NCI-H2171 (cell line): ENCODE measurements at places on chromosomes 3 and 15.

- no peak for DNase-seq
Measured at GRCh38 chr3:109125902-109126301, 8.0 kb upstream of the MORC1 start.

DNA sequence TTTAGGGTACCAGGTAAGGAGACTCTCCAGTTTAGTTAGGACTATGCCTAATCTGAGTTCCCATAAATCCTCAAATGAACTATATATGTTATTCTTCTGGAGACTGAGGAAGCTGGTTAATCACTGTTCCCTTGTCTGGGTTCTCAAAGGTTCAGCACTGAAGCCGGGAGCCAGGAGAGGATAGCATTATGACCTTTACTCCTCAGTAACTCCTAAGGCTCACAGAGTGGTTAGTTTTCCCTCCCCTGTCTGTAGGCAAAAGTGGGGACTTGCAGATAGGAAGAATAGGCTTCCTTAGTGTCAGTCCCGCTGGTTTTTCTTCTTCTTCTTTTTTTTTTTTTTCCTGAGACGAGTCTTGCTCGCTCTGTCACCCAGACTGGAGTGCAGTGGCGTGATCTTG lies 50.4 kb downstream of the CRTC3 start:
- DNase-seq: no peak

- no peak for DNase-seq
Measured at GRCh38 chr3:30521156-30521715, 85.2 kb upstream of the TGFBR2 start.

DNA sequence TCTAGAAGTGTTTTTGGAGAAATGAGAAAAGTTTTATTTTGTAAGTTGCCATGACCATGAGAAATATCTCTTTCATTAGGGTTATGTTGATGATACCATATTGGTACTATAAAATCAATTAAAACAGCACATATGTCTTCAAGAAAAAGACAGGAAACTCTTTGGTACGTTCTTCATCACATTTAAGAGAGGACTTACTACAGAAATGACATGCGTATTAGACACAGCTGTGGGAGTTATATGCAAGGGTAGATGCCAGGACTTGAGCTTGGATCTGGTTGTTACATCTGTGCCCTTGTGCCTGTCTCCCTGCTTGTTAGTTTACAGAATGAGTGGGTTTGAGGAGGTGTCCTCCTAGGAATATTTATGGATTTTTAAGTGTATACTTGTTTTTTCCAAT lies 103.4 kb upstream of the P2RY1 start:
- no peak for DNase-seq

DNA sequence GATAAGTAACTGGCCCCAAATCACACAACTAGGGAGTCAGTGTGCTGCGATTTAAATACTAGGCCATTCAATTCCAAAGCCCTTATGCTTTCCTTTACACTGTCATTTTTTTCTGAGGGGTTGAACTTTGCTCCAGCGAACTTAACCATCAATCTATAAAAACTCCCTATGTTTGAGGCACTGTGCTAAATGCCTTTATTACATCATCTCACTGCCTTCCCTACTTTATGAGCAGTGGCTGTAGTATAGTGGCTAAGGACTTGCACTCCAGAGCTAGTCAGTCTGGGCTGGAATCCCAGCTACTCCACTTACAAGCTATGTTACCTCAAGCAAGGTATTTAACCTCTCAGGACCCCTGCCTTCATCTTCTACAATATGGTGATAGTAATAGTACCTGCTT lies 26.9 kb upstream of the WDR72 start:
- DNase-seq: no peak

GRCh38 chr3:177306252-177306651 lies 109.0 kb upstream of the TBL1XR1 start:
- no peak for DNase-seq

DNA sequence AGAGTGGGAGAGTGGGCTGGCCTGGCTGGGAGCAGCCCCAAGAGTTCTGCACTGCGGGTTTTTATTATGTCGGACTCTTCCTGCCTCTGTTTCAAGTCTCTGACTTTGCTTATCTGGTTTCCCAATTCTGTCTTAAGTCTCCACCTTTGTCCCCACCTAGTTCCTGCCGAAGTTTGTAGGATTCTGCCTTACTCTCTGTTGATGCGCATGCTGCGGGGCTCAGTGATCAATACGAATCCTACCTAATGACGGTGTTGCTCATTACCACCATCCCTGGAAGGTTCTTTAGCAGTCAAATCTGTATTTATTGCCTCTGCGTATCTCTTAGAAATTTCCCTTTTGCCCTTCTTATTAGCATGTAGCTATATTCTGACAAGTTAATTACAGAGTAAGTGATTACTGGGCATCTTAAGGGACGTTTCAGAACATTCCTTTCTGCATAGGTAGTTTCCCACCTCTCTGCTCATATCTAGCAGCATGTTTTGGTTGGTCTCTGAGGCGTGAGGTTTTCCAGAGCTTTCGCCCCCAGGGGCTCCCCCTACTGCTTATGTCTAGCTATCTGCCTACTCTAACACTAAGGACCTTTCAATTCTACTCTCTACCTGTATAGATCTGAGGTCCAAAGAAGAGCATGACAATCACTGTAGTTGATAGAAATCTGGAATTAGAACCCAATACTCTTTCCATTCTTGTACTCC lies 236.0 kb upstream of the EIF1B start:
- no peak for DNase-seq

GRCh38 chr3:186098740-186099139 lies 10.1 kb downstream of the ETV5 start:
- no peak for DNase-seq

DNA sequence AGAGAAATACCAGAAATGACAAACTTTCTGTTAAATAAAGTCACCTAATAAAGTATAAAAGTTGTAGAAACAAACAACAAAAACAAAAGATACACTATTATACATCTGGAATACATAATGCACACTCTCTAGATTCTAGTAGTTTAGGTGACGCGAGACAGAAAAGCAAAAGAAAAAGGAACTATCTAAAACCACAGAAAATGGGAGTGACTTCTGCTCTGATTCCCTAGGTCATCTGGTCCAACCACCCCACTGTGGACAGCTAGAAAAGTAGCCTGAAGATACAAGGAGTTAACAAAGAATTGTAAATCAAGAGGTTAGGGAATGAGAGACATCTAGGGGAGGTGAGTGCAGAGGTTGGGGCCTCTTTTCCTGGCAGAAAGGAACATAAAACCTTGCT lies 39.1 kb downstream of the DHX36 start:
- DNase-seq: no peak

DNA sequence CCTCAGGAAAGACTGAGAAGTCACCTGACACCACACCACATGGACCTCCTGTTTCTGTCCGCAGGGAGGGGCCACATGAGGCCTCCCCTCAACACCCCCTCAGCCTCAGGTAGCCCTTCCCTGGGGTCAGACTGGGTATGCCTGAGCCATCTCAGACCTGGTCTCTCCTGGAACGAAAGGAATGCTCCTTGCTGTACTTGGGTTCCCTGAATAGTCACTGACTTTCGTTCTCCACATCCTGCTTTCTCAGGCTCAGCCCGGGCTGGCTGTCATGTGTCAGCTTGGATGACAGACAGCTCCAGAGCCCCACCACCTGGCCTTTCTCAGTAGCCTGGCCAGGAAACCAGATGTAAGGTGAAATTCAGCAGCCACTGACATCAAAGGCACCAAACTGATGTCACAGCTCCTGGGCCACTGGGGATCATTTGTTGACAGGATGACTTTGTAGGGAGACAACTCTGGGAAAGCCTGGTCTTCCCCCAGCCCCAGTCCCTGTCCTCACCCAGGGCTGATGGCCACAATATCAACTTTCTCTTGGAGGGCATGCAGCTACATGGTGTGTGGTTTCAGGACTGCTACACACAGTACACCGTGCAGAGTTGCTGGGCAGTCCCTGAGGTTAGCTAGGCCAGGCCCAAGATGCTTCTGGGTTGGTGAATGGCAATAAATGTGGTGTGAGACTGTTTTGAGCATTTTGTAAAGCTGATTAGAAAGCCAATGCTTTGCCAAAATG lies 141.4 kb upstream of the MRPS22 start:
- DNase-seq: peak; percentile 8

DNA sequence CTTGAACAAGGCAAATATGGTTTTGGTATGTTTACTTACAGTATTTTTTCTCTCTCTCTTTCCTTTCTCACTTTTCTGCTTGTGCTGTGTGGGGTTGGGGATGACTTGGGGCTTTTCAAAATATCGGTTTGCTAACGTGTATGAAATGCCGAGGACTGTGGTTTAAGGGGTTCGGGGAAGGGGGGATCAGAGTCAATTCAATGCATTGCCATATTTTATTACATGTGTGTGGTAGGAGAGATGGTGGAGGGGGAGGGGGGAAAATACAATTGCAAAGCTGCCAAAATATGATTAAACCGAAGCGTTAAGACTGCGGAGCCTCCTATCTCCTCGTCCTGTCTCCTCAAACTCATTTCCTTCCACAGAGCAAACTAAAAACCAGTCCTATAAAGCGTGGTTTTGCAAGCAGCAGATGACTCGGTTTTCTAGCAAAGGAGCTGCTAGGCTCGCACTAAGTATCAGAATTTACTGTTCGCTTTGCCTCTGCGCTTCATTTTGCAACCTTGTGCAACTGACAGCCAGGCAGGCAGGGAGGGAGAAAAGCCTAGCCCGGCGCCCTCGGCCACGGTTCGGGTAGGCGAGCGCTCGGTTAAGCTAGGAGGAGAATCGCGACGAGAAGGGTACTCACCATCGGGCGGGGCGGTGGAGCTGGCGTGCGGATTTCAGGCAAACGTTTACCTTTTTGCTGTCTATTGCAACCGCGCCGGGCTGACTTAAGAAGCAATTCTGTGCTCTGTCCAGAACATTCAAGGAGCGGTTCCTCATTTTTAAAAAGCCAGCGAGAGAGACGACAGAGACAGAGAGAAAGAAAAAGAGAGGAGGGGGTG lies 4.0 kb upstream of the NR2F2 start:
- no peak for DNase-seq

DNA sequence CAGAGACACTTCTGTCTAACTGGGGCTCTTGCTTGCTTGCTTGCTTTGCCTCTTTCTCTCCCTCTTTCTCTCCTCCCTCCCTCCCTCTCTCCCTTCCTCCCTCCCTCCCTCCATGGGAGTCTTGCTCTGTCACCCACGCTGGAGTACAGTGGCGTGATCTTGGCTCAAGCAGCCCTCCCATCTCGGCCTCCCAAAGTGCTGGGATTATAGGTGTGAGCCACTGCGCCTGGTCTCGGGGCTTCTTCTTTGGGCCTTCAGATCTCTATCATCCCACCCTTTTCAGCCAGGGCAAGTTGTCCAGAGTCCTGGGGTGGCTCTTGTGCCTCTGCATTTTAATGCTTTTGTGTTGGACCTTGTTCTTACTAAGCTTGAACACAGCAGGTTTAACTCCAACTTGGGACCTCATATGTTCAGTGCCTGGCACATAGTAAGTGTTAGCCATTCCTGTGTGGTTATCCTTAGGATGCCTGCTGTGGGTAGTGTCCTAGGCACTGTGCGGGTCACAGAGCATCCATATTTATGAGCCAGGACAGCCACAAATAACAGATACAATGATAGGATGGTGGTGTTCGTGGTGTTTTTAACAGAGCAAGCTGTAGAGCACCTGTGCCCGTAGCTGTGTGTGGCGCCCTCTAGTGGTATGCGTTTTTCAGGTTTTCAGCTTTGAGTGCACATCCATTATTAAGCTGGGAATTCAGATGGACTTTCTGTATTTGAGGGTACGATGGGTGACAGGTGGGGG lies 75.1 kb downstream of the CCK start:
- DNase-seq: no peak

- DNase-seq: no peak
Measured at GRCh38 chr3:36941658-36942057, 3.2 kb downstream of the TRANK1 start.

GRCh38 chr3:78621061-78621716 lies 1146.6 kb downstream of the ROBO1 start:
- no peak for DNase-seq

DNA sequence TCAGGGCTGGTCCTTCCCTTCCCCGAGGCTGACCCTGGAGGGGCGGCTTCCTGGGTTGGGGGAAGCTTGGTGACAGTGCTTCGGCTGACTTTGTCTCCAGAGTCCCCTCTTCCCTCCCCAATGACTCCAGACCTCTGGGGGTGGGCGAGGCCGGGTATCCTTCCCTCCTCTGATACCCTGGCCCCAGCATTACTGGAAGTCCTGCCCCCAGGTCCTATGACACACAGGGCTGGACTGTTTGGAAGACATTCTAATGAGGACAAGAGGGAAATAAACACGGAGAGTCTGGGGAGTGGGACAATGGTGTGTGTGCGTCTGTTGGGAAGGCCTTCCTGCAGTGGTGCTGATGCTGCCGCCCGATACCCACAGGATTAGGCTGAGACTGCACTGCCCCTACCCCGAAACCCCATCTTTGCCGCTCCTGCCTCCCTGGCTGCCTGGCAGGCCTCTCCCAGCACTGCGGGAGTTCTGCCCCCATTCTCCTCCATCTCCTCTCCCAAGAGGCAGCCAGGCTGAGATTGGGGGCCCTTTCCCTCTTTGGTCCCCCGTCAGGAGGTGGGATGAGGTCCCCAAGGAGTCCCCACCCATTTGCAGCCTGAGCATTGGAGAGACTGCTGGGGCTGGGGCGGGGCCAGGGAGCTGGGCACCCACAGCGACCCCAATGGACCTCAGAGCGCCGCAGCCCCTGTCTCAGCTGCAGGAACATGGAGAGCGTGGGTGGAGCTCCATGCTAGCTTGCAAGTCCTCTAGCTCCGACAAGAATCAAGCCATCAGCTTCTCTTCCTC lies 29.7 kb upstream of the FBLN2 start:
- DNase-seq: no peak

- no peak for DNase-seq
Measured at GRCh38 chr3:143188881-143189280, 69.3 kb downstream of the CHST2 start.

DNA sequence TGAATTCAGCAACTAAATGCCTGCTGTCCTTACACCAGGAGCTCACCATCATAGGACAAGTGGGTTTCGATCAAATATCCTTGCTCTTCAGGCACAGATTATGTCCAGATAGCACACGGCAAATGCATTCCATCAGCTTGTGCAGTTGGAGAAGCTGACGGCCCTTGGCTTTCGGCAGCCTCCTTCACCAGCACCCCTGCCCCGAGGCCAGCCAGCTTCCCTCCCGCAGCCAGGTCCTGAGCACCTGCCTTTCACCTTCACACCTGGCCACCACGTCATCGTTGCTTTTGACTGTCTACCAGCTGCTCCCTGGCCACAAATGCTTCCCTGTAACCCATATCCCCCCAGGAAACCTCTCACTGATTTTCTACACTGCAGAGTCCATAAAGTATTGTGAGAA lies 355.5 kb downstream of the OCA2 start:
- no peak for DNase-seq

DNA sequence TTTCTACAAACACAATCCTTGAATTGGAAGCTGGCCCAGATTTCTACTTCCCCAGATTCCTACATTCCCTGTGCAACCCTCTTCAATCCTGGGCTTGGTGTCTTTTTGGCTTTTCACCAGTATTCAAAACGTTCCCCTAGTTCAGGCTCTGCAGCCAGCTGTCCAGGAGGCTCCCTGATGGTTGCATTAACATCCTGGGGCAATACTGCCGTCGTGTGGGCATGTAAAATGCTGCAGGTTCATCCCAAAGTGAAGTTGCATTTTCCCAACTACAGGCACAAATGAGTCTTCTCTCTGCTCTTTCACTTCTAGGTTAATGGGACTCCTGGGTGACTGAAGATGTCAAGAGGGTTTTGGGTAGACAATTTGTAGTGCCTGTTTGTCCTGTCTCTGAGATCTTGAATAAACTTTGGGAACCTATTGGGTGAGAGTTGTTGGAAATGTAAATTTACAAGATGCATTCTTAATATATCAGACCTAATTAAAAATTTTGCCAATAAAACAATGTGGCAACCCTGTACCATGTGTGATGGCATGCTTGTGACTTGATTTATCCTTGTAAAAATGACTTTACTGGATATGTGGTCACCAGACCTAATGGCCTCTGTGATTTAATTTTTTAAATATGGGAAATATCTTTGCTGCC lies 28.6 kb downstream of the SOX14 start:
- no peak for DNase-seq

GRCh38 chr3:37967260-37967881 lies 23.2 kb upstream of the VILL start:
- no peak for DNase-seq
